ENCODE measurements at places on chromosomes 2 and 18. TPM values are rescaled to one million over a fixed set of nuclear protein-coding genes. Genes with fewer than 3 reads are reported as not detected.

Gene CABYR
- total RNA-seq, result 8.4 TPM

- DNase-seq, result no peak
These were observed 4.2 kb downstream of the FZD5 start for GRCh38 chr2:207765547-207765946.

Gene SH2D6
- 0.33 TPM for total RNA-seq

DNA sequence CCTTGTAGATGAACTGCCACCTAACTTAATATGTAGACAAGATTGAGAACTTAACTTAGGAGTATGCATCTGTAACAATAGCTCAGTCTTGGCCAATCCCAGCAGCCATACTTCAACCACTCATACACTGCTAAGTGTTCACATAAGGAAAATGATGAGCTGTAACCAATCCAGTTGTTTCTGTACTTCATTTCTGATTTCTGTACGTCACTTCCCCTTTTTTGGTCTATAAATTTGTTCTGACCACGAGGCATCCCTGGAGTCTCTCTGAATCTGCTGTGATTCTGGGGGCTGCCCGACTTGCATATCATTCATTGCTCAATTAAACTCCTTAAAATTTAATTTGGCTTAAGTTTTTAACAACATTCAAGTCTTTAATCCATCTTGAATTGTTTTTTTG lies 6.4 kb downstream of the SH3YL1 start:
- DNase-seq, result no peak

GRCh38 chr2:130949954-130950353 lies 113.2 kb downstream of the ARHGEF4 start:
- DNase-seq, result no peak

Gene IL18RAP
- not detected for total RNA-seq

Gene DNAH6
- 7.8 TPM for total RNA-seq

Data from endothelial cell (in vitro differentiated cells).